IPS-NIHi11 (cell line): ENCODE measurements at places on chromosomes 4 and X.

DNA sequence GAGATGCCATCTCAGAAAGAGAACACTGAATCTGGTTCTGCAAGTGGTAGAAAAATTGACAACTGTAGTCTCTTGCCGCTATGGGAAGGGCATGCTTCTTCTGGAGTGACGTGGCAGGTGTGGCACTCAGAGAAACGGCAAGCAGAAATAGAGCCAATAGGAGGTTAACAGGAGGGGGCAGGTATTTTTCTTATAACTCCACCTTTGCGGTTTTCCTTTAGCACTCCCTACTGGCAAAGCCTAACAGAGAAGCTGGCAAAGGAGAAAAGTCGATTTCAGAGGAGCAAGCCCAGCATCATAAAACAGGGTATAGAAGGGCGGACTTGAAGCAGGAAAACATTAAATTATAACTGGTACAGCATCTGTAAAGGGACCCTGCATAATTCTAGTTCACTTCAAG is 1382.2 kb downstream of the PCDH18 start:
- no peak for DNase-seq

GRCh38 chrX:124462931-124463330 is 116.6 kb downstream of the SH2D1A start:
- DNase-seq: no peak

DNA sequence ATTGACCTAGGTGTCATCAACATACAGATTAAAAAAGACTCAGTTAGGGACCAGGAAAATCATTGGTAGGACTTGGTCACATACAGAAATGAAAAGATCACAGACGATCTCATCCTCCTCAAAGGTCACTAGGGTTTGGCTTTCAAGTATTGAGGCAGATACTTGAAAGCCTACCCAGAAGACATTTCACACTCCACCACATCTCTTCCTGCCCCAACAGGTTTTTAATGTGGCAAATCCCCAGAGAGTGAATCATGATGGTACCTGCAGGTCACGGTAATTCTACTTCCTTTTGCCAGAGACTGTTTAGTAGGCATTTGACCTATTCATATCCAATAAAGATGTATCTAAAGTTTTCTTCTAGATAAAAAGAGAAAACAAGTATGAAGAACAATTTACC is 44.1 kb downstream of the INPP4B start:
- DNase-seq: no peak

DNA sequence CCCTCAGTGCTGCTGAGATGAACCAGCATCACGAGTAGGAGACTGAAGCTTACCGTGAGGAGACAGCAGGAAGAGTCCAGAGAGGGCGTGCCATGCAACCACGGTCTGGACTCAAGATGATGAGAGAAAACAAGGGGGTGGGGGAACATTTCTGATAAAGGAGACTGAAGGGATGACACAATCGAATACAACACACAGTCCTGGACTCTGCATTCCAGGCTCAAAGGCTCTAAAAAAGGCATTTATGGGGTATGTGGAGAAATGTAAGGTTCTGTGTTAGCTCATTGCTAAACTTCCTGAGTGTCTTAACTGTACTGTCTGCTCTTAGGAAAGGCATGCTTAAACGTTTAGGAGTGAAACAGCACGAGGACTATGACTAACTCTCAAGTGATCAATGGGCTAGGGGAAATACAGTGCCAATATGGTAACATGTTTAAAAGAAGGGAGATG is 20.6 kb upstream of the IRAK1 start:
- no peak for DNase-seq

DNA sequence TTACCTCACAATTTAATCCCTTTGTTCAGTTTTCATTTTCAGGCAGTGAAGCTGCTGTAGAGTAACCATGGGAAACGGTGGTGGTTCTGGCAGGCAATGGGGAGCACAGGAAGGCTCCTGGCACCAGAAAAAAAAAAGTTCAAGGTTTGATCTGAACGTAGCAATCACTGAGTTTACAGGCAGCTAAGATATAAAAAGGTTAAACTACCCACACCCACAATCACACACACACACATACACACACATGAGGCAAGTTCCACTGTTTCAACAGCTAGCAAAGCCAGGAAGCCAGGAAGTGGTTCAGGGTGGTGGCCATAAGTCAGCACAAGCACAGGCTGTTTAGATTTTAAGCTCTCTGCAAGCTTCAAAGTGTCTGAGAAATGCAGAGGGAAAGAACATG is at the start of gene SULT1B1:
SULT1B1 (minus strand) TSS at position 166 of the 400 bp plus-strand sequence. CDS start 5,403 bp downstream, outside the sequence.
- DNase-seq: no peak

DNA sequence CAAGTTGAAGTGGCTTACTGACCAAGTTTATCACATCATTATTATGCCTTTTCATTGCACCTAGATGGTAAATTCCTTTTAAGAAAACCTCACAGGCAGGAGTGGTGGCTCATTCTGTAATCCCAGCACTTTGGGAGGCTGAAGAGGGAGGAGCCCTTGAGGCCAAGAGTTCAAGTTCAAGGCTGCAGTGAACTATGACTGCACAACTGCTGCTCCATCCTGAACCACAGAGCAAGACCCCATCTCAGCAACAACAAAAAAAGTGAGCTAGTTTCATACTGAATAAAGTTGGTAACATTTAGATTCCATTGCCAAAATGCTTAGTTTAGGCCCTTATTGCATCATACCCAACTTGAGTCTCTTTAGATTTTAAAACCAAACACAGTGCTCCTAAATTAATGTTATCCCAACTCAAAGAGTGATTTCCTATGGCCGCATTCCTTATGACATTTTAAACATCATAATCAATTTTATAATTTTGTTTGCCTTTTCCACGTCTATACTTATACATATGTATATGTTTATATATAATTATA is 36.0 kb downstream of the PDS5A start:
- DNase-seq: no peak

DNA sequence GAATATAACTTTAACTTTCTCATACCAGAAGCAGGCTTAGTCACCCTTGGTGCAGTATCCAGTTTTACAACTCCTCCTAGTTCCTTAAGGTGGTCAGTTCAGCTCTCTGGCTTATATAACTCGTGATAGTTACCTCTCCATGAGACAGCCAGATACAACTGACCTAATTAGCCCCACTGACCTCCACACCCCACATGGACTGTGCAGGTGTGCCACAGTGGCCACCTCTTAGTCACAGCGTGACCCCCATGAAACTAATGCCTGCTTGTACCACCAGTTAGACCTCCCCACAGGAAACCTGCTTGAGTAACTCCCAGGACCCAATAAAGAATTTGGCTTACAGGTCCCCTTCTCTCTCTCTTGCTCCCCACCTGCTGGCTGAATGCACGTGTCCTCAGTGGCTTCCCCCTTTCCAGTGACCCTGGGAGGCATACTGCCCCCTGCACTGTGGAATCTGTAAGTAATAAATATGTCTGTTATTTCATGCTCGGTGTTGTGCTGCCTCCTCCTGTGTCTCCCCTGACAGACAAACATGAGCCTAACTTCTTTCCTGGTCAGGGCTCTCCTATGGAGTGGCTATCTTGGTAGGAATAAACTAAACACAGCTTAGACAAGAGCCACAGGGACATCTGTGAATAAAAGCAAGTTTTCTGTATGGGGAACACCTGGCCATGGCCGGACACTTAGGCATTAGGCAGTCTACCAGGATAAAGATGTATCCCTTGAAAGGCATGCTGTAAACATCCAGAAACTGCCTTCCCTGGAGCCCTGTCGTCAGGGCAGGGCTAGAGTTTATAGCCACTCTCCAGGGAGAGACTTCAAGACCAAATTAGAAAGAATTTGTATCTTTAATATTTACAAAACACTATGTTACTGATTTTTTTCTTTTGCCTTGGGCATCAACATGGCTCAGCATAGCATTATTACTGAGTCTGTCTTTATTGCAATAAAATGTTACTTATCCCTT is 209.7 kb upstream of the BOD1L1 start:
- DNase-seq: no peak
